ENCODE measurements at places on chromosomes 6 and 20.

- no peak for DNase-seq
Measured at GRCh38 chr6:136510299-136510698, 39.9 kb downstream of the MAP7 start.

DNA sequence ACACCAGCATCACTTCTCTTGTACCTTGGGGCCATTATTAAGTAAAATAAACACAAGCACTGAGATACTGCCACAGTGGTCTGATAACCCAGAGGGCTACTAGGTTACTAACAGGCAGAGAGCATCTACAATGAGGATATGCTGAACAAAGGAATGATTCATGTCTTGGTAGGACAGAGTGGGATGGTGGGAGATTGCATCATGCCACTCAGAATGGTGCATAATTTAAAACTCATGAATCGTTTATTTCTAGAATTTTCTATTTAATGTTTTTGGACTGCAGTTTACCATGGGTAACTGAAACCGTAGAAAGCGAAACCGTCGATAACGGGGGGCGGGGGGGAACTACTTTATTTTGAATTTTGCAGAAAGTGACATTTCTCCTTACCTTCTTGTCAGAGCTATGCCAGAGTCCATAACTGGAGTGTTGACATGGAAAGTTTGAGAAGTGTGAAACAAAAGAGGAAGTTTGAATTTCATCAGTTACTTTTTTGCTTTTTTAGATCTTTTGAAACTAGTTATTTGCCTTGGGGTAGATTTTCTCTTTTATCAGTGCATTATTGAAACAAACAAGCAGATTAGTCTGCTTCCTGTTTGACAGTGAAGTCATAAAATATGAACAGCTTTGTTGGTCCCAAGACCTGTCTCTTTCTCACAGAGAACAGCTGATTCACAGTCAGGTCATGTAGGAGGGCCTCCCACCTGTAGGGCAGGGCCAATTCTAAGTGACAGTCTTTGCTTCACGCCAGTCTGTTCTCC is 124.9 kb downstream of the KLHL32 start:
- DNase-seq: no peak

DNA sequence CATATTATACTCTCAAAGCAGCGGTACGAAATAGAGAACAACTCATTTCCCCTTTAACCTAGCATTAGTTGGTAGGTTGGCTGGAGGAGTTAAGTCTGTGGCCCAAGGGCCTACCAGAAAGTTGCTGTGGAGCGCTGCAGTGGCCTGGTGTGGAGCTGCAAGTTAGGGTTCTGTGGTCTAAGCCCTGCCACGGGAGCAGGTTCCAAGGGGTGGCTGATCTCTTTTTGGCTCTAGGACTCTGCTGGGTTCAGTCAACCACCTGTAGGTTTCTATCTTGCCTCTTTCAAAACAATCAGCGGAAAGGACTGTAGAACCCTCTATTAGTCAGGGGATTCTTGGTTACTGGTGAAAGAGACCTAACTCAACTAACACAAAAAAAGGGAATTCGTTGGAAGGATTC is 54.5 kb upstream of the TULP4 start:
- no peak for DNase-seq

DNA sequence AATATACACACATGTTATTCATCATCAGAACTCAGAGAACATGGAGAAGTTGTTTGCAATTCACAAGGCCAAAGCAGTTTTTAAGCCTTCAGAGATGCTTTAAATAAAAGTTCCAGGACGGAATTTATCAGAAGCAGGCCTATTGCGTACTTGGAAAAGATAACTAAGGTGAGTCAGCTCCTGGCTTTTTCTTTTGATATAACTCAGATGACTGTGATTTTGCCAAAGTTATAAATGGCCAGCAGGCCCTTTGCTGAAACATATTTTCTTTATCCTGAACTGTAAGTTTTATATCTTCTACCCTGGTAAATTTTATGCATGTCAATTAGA is 55.0 kb upstream of the PLCB1 start:
- DNase-seq: no peak

- DNase-seq: no peak
Measured at GRCh38 chr6:549906-550305, 107.0 kb downstream of the HUS1B start.

DNA sequence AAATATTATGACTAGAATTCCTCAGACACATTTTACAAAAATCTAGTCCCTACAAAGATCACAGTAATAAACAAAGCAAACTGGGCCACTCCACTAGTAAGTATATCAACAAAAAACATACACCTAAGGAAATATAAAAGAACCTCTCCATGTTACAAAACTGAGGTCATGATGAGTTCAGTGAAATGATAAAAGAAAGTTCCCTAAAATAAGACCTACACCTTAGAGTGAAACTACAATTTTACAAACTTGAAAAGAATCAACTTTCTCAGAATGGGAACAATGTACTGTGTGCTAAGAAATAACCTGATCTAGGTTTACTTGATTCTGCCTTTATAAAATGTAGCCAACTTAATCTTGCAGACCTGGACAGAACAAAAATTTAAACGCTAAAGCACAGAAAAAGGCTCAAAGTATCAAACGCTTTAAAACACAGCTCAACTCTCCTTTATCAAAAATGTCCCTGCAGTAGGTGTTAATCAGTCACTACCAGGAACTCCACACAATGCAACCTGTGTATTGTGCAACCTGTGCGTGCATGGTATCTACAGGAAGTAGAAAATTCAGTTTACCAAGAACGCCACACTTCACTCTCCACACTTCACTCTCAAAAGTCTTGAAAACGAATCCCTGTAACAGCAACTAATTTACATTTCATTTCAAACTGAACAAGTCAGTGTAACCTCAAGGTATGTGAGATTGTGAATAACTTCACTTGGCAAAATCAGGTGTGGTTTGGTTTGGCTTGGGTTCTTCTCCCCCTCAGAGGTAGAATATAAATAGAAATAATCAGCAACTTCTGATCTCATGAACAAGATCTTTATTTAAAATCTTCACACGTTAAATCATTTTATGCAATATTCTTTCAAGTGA is 1.8 kb downstream of the RALGAPA2 start:
- DNase-seq: no peak

DNA sequence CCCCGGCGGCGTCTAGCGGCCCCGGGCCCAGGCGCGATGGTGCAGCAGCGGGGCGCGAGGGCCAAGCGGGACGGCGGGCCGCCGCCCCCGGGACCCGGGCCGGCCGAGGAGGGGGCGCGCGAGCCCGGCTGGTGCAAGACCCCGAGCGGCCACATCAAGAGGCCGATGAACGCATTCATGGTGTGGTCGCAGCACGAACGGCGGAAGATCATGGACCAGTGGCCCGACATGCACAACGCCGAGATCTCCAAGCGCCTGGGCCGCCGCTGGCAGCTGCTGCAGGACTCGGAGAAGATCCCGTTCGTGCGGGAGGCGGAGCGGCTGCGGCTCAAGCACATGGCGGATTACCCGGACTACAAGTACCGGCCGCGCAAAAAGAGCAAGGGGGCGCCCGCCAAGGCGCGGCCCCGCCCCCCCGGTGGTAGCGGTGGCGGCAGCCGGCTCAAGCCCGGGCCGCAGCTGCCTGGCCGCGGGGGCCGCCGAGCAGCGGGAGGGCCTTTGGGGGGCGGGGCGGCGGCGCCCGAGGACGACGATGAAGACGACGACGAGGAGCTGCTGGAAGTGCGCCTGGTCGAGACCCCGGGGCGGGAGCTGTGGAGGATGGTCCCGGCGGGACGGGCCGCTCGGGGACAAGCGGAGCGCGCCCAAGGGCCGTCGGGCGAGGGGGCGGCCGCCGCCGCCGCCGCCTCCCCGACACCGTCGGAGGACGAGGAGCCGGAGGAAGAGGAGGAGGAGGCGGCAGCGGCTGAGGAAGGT is 715 bp downstream of the SOX12 start:
- DNase-seq: no peak

DNA sequence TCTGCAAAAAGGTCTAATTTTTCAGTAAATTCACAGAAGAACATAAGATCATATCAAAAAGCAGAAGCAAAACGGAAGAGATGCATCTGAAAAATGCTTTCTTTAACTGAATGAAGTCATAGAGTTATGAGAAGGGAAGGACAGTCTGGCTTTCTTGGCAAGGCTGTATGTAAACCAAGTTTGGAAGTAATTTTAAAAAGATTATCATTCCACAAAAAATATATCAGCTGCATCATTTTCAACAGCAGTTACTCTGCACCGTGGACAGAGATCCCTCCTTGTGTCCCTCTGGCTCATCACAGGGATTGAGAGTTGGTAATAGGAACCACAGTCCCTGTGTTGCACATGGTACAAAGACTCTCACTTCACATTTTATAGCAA is 258.5 kb downstream of the HIVEP2 start:
- DNase-seq: no peak

GRCh38 chr6:116648156-116648555 is 20.4 kb downstream of the ZUP1 start:
- peak; percentile 10 for DNase-seq

DNA sequence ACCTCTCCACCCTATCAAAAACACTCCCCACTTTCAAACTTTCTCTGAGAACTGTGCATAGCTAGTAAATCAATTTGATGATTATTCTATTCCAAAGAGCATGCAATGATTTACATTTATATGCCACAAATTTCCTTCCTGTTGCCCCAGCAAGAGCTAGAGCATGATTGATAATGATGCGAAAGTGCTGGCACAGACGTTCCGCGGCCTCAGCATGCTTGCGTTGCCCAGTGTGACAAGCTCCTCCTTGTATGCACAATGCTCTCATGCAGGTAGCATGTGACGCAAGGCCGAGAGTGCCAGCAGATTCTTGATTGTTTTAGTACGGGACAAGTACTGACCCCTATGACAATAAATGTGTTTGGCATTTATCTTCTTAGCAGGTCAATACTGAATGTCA is 696.3 kb upstream of the SLC35B3 start:
- no peak for DNase-seq

DNA sequence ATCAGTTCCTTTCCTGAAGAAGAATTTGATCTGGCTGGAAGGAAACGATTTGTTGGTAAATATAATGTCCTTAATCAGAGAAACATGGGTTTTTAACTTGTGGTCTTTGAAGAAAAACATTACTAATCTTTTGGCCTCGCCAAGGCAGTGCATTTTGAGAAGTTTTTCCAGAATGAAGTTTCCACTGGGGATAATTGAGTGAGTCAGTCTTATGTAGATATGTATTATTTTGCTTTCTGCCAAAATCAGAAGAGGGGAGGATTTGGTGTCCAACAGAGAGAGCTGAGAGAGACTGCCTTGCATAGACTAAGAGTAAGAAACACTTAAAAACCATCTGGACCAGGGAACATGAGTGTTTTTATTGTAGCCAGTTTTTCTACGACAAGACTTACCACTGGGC is 79.9 kb downstream of the FNDC1 start:
- DNase-seq: no peak

- no peak for DNase-seq
Measured at GRCh38 chr6:163963205-163964120, 548.9 kb downstream of the QKI start.

DNA sequence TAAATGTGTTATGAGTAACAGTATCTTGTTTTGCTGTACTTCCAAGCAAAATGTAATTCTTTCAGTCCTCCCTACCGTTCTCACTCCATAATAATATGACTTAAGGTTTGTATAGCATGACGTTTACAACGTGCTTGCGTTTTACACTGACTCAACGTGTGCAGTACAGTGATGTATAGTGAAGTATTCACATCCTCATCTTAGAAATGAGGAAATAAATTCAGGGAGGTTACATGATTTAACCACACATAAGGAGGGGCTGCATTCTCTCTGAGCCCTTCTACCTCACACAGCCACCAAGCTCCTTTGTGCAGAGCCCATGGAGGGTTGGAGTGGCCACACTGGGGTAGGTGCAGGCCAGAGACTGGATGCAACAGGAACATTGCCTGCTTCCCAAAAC is 164.5 kb downstream of the MTHFD1L start:
- DNase-seq: no peak

DNA sequence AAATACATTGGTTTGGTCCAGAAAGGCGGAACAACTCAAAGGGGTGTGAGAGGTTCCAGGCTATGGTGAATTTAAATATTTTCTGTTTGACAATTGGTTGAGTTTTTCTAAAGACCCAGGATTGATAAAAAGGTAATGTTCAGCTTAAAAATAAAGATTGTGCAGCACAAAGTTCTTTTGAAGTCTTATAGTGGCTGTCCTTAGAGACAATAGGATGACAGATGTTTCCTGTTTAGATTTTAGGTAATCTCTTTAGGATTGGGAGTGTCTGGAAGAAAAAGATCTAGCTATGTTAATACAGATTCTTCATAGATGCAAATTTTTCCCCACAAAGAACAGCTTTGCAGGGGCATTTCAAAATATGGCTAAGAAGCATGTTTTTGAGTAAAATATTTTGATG is 119.7 kb downstream of the GRIK2 start:
- DNase-seq: no peak

GRCh38 chr6:44697327-44697726 is 309.8 kb downstream of the CDC5L start:
- DNase-seq: no peak

- no peak for DNase-seq
Measured at GRCh38 chr6:82617648-82618047, 254.0 kb downstream of the TPBG start.

- DNase-seq: no peak
Measured at GRCh38 chr6:83885984-83886383, 26.5 kb downstream of the CYB5R4 start.

GRCh38 chr6:154167126-154167525 is 128.1 kb downstream of the OPRM1 start:
- DNase-seq: no peak

DNA sequence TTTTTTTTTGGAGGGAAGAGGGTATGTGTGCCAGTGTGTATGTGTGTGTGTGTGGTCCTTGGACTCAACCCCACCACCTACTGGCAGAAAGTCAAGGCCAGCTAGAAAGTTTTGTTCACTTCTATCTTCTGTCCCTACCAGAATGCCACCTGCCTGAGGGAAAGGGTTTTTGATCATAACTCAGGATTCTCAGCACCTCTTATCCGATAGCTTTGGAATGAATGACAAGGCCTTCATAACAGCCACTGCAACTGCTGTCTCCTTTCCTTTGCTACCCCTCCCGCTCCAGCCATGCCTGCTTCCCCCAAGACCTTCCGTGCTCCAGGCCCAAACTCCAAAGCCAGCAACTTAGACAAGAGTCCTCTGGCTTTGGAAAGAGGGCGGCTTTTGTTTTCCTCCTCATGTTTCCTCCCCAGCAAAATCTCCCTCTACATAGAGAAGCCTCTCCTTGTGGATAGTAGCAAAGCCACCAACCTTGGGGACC is 18.7 kb downstream of the BTN3A1 start:
- DNase-seq: no peak
